ENCODE measurements at places on chromosomes 6 and 20.

DNA sequence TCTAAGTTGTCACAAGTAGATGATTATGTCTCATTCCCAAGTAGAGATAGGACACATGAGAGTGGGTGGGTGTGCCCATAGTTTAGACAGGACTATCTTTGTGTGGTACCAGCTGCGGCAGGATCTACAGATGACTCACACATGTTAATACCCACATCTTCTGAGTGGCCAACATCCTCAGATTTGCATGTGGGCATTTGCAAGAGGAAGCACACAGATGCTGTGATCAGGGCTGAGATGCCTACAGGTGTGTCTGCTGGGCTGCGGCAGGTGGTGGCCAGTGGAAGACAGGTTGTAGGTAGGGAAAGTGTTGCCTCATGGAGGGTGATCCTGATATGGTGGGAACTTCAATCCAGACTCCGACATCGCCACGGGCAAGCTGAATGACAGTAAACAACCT lies 50.8 kb downstream of the UTRN start:
- no peak for DNase-seq

GRCh38 chr6:138397128-138398122 lies 6.6 kb upstream of the HEBP2 start:
- no peak for DNase-seq

DNA sequence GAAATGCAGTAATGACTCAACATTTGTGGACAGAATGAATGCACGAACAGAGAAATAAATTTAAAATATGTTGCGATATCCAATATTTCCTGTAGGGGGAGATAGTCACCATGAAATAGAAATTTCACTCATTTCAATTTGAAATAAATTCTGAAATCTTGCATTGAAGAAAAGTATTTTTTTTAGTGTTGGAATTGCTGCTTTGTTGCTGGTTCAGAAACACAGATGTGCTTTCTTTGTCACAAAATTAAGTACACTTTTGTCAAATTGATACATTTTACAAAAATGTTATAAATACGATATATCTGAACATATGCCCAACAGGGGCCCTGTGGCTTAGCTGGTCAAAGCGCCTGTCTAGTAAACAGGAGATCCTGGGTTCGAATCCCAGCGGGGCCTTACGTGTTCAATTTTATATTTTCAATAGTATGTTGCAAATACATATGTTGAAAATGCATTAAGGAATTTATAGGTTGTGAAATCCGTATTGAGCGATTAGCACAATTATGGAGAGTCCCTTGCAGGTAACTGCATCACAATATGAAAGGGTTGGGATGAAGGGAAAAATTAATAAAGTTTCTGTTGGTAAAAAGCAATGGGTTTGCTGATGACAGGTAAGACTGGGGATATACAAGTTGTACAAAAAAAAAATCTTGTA lies 85.4 kb upstream of the PRSS16 start:
- DNase-seq, result peak; percentile 12

DNA sequence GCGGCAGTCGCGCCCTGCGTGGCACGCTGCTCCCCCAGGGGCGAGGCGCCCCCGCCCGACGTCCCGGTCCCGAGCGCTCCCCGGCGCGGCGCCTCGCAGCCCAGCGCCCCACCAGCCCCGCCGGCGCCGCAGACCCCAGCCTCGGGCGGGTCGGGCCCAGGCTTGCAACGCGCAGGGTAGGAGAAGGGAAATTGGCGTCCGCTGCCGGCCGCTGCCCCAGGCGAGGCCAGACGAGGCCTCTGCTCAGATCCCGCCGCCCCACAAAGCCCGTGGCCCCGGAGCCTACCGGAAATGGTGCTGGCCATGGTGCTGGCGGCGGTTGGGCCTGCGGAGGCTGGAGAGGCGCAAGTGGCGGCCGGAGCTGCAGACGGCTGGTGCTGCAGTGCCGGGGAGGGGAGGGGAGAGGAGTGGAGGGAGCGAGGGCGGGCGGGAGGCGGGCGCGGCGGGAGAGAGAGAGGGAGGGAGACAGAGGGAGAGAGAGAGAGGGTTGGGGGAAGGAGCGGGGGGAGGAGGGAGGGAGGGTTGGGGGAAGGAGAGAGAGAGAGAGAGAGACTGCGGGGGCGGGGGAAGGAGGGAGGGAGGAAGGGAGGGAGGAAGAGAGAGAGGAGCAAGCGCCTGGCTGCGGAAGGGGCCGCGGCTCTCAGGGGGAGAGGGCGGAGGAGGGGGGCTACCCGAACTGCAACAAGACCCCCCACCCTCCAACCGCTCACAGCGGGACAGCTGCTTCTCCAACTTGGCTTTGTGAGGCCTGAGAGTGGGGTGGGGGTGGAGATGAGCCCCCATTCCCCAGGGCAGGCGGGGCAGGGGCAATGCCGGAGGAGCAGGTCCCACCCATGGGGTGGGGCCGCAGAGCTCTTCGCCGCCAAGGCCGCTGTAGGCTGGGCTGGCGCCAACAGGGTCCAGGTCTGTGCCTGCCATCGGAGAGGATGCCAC lies at the start of gene STMN3:
TSS of gene STMN3 (minus strand) at position 384 of the 933 bp plus-strand sequence. CDS start at position 305, 79 bp downstream.
- peak; percentile 92 for DNase-seq

GRCh38 chr20:32585011-32585585 lies at the start of gene NOL4L:
Gene NOL4L, minus strand, starts transcription at chr20:32585333. Its CDS starts 443 bp downstream, at chr20:32584890.
- peak; percentile 64 for DNase-seq

DNA sequence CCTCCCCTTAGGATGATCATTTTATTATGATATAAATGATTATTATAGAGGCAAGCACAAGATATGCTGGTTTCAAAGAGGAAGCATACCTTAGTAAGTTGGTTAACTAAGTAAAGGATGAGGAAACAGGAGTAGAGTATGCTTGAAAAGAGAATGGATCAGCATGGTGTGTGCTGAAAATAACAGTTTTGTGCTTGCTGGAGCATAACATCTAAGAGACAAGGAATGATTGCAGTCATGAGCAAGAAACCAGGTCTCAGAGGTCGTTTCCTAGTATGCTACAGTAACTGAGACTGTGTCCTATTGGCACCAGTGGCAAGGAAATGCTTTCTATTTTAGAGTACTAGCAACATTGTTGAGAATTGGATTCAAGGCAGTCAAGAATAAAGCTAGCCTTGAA lies 34.1 kb downstream of the CDC40 start:
- no peak for DNase-seq

DNA sequence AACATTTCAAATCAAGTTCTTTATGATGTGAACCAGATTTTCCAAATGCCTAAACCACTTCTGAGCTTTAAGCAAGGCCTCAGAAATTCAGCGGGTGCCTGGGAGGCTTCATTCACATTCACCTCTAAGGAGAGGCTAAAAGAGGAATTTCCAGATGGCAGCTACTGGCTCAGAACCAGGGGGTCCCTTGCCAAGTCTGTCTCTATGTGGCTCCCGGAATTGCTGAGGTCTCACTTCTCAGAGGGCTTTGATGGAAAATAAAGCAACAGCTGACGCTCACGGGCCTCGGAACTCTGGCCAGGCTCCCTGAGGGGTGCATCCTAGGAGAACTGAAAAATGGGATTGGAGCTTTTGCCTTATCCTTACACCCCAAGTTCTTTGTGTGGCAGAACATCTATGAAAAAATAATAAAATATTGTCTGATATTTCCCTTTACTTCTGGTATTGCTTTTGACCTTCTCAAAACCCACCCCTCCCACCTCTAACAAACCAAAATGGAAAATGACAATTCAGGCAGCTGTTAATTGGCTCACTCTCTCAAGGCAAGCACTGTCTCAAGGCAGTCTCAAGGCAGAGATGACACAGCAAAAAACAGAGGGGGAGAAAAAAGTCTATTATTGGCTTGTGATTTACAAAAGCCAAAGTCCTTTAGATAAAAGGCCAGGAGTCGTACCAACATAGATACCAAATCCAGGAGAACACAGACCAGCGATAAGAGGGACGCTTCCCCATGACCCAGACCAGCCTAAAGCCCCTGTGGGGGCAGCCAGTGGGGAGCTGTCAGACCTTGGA lies 21.8 kb upstream of the LRRN4 start:
- DNase-seq, result no peak

GRCh38 chr6:170462366-170463020 lies 90.6 kb downstream of the PSMB1 start:
- DNase-seq, result no peak

DNA sequence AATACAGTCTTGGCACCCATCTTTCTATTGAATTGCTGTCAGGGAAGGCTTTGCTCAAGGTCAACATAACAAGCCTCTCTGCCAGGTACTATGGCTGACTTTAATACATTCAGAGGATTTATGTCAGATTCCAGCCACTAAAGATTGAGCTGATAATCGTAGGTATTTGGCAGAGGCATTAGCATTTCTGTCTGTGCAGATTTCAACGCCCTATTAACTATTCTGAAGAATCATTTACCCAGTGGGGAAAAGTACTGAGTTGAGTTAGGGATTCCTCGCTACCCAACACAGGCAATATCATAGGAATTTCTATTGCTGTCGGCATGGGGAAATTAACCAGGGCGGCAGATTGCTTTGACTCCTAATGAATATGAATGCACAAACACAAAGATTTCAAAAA lies 233.7 kb upstream of the SPTLC3 start:
- no peak for DNase-seq

- DNase-seq, result no peak
Measured at GRCh38 chr6:41097467-41098090, 24.8 kb downstream of the NFYA start.

DNA sequence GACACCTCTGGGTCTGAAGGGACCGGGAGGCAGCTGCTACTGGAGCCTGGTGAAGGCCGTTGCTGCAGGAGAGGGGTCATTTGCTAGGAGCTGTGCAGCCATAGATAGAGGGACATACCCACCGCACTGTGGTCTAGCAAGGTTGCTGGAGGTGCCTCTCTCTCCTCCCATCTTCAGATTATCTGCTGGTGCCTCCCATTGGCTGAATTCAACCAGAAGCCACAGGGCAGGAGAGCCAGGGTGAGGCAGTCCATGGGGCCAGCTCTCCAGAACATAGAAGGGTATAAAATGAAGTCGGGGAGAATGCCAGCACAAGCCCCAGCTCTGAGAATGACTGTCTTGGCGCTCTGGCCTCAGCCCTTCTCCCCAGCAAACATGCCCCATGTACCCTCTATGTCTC lies 98.0 kb downstream of the VEGFA start:
- DNase-seq, result no peak

GRCh38 chr6:3743541-3743940 lies 8.0 kb downstream of the PXDC1 start:
- no peak for DNase-seq

GRCh38 chr6:79117752-79118151 lies 39.7 kb upstream of the PHIP start:
- DNase-seq, result no peak

DNA sequence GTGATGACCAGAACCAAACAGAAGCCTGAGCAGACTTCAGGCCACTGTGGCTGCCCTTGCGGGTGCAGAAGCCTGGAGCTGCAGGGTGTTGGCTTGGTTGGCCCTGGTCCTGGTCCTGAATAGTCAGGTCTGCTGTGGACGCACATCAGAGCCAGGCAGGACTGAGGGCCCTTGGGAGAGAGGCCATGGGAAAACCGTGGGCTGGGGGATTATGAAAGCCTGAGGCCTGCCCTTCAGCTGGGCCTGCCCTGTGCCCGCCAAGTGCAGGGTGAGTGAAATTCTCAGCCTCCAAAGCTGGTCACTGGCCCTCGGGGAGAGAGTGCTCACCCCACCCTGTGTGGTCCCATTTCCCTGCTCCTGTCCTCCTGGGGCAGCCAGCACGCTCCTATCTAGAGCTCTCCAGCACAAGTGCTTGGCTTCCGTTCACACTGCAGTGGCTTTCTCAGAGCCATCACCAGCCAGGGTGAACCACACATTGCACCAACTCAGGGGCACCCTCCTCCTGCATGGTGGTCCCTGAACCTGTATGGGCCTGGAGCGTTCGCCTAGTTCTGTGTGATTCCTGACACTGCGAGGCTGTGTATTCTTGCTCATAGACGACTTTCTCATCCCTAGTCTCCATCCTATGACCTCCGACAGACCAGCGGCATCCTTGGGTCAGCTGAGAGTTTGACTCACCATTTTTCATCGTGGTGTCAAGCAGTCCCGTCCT lies 146.1 kb downstream of the TTLL2 start:
- no peak for DNase-seq

DNA sequence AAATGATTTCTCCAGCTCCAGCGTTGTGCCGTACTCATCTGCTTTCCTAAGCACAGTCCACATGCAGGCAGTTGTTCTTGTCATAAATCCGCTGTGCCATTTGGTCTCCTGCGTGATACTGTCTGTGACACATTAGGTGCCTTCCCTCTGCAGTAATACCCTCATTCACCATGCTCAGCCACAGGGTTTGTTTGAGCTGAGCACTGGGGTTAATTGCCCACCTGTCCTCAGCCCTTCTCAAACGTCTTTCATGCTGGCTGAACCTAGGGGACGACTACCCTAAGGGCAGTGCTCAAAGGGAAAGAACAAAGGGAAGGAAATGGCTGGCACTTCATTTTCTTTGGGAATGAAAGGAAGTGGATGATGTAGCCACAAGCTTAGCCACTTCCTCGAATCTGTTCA lies 64.2 kb upstream of the MYLIP start:
- DNase-seq, result no peak

DNA sequence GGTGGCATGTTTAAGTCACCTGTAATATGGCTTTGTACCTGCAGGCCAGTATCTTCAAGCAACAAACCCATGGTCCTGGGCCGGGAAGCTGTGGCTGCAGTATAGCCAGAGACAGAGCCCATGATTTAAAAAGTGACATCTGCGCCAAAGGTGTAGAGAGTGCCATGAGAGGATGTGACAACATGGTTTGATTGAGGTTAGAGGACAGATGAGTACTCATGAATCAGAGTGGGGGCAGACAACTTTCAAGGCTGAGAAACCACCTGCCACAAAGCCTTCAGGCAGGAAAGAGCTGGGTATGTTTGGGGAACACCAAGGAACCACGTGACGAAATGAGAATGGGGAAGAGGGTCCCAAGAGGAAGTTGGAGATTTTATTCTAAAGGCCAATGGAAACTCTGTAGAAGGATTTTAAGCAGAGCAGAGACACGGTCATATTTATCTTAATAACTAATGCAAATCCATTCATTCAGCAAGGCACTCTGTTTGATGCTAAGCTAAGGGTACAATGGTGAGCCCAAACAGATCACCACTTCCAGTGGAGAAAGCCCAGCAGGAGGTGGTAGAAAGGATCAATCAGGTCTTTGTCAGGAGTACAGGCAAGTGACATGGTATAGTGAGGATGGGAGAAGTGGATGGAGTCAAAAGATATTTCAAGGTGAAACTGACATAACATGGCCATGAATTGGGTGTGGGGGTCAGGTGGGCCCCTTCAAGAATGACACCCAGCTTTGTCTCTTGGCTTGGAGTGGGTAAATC lies 3.4 kb upstream of the MICAL1 start:
- no peak for DNase-seq

DNA sequence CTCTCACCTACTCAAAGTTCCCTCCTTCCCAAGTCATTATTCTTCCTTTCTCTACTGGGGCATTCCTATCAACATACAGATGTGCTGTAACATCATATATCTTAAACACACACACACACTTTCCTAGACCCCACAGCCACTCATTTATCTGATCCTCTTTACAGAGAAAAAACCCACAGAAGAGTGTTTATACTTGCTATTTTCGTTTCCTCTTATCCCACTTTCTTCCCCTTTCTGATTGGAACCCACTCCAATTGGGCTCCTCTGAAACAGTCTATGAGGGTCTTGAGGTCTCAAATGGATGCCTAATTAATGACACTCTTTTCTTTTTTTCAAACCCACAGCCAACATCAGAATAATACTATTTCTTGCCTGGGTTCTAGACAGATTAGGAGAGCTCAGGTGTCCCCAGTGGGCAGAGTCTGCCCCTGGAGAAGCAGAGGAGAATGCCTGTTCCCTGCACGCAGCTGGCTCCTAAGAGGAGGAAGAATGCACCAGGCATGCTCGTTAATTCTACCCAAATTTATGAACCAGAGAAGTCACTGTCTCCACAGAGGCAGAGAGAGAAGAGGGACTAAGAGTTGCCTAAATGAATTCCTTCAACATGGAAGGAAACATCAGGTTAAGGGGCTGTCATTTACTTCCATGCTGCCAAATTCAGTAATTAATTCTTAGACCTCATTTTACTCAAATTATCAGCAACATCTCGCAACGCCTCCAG lies 65.9 kb downstream of the CRYBG1 start:
- DNase-seq, result no peak

All from AG08396 (cell line).